ENCODE measurements at places on chromosomes 5 and 9. TPM values are rescaled to one million over a fixed set of nuclear protein-coding genes. Genes with fewer than 3 reads are reported as not detected.

TPRN gene
- 8.9 TPM for total RNA-seq

AMBP gene
- 0.12 TPM for total RNA-seq

ECSCR gene
- 1.8 TPM for total RNA-seq

GPR151 gene
- total RNA-seq = not detected

FCN2 gene
- total RNA-seq = not detected

PLPP7 gene
- 10.6 TPM for total RNA-seq
